ENCODE measurements at places on chromosomes 4 and X. TPM values are rescaled to one million over a fixed set of nuclear protein-coding genes. Genes with fewer than 3 reads are reported as not detected.

Gene MAOB
- 0.21 TPM for total RNA-seq

Gene NXF2B
- not detected for total RNA-seq

Gene SRPX2
- total RNA-seq = not detected

Gene UGT2B10
- not detected for total RNA-seq

Gene DAPP1
- 25.9 TPM for total RNA-seq

Gene NDP
- total RNA-seq = not detected

Gene CCDC149
- total RNA-seq = 0.16 TPM

DNA sequence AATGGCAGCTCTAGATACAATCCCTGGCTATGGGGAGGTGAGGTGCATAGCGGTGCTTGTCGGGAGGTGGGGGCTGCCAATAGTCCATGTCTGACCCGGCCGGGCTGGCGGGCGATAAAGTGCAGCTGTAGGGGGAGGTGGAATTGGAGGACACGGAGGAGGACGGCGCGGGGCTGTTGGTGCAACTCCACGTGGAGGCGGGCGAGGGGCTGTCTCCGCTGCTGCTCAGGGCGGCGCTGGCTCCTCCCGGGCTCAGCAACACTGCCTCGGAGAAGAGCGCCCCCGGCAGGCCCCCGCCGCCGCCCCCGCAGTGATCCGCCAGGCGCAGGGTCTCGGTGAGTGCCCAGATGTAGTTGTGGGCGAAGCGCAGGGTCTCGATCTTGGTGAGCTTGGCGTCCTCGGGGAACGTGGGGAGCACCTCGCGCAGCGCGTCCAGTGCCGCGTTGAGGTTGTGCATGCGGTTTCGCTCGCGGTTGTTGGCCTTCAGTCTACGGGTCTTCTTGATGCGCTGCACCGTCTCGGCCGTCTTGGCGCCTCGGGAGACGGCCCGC, 1.3 kb downstream of the NEUROG2 start:
- H3K27me3 ChIP-seq = peaks cover 78% of the 10 kb centered on the region
- DNase-seq = peak; percentile 45

- no peak for DNase-seq
- H3K4me1 ChIP-seq = no peaks in the 10 kb centered on the region
- no peaks in the 10 kb centered on the region for H3K27me3 ChIP-seq
- no peak overlapping the region for H3K4me3 ChIP-seq
- H3K27ac ChIP-seq = no peak overlapping the region
These were observed 784.3 kb downstream of the ADGRL3 start for GRCh38 chr4:61984260-61984909.

- DNase-seq = no peak
- no peak overlapping the region for H3K4me3 ChIP-seq
- peaks cover 1% of the 10 kb centered on the region for H3K27me3 ChIP-seq
- H3K4me1 ChIP-seq = no peaks in the 10 kb centered on the region
- H3K27ac ChIP-seq = no peak overlapping the region
These were observed 98.9 kb downstream of the ARHGAP6 start for GRCh38 chrX:11566789-11567188.

DNA sequence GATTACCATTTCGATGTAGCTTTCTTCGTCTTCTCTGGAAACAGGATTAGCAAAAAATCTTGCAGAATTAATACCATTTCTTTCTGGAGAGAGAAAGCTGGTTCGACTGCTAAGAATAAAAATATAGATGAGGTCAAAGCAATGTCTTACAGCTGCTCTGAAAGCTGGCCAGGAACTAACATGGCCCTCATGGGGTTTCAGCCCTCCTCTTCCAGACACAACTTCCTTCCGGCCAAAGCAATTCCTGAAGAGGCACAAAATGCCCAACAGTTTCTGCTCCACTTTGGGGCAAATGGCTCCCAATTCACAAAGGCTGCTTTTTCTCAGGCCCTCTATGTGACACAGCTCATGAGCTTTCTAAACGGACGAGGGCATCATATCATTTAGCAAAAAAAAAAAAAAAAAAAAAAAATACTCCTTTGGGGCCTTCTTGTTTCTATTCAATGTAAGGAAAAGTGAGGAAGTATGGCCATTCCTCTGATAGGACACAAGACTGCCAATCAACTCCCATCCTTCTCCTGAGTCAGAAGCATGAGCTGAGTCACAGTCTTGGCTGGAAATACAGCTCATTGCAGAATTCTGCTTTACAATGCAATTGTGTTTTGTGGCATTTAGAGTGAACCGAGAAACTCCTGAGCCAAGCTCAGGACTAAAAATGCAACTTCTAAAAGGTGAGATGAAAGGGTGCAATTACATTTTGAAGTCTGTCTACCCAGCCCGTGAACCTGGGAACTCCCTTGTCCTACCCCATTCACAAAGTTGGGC, 42.7 kb upstream of the CTAG2 start:
- peaks cover 23% of the 10 kb centered on the region for H3K4me1 ChIP-seq
- H3K4me3 ChIP-seq = no peak overlapping the region
- H3K36me3 ChIP-seq = peaks cover 5% of the 10 kb centered on the region
- peak; percentile 30 for DNase-seq
- peak overlapping the region; percentile 31 for H3K27ac ChIP-seq

- no peaks in the 10 kb centered on the region for H3K4me1 ChIP-seq
- H3K27me3 ChIP-seq = no peaks in the 10 kb centered on the region
- no peak overlapping the region for H3K27ac ChIP-seq
- DNase-seq = no peak
- no peak overlapping the region for H3K4me3 ChIP-seq
These were observed 349.5 kb upstream of the CPXCR1 start for GRCh38 chrX:88397551-88397950.

GRCh38 chrX:22699581-22700091, 300.1 kb upstream of the DDX53 start:
- no peaks in the 10 kb centered on the region for H3K36me3 ChIP-seq
- H3K27me3 ChIP-seq = no peaks in the 10 kb centered on the region
- no peak overlapping the region for H3K27ac ChIP-seq
- H3K4me3 ChIP-seq = no peak overlapping the region

DNA sequence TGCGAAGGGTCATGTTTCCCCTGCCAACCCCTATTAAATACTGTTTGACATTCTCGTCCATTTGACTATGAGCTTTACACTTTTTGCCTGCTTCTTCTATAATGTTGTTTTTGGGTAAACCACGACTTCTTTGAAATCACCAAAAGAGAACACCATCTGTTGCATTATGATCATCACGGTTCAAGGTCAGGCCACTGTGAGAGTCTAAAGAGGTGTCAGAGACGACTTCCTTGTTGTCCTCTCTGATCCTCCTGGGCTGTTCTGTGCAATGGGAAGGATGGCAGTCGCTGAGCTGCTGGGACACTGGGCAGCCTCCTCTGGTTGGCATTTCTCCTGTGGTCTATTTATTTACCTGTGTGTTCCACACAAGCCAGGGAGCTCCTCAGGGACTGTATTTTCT, 137.5 kb downstream of the RASL11B start:
- DNase-seq = no peak
- no peak overlapping the region for H3K27ac ChIP-seq
- H3K27me3 ChIP-seq = no peaks in the 10 kb centered on the region
- H3K4me3 ChIP-seq = no peak overlapping the region

GRCh38 chr4:145535202-145535601, 53.5 kb downstream of the SMAD1 start:
- no peak for DNase-seq
- no peaks in the 10 kb centered on the region for H3K27me3 ChIP-seq
- H3K4me3 ChIP-seq = no peak overlapping the region
- peaks cover 10% of the 10 kb centered on the region for H3K4me1 ChIP-seq
- H3K36me3 ChIP-seq = no peaks in the 10 kb centered on the region

DNA sequence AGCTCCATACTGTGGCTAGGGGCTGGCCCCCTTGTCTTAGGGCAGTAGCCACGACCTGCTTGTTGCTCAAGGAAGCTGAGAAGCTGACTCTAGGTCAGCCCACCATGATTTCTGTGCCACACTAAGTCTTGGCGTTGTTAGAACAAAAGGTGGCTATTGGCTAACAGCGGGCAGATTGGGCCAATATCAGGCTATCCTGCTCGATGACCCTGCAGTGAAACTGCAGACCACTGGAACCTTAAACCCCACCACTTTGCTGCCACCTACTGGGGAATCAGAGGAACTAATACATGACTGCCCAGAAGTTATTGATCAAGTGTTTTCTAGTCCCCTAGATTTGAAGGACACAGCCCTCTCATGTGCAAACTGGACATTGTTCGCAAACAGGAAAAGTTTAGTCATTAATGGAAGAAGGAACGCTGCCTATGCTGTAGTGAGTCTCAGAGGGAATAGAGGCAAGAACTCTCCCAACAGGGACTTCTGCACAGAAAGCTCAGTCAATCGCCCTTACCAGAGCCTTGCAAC, 17.0 kb upstream of the PAPSS1 start:
- no peaks in the 10 kb centered on the region for H3K36me3 ChIP-seq
- no peak overlapping the region for H3K27ac ChIP-seq
- H3K4me1 ChIP-seq = no peaks in the 10 kb centered on the region
- no peak overlapping the region for H3K4me3 ChIP-seq
- H3K27me3 ChIP-seq = no peaks in the 10 kb centered on the region

DNA sequence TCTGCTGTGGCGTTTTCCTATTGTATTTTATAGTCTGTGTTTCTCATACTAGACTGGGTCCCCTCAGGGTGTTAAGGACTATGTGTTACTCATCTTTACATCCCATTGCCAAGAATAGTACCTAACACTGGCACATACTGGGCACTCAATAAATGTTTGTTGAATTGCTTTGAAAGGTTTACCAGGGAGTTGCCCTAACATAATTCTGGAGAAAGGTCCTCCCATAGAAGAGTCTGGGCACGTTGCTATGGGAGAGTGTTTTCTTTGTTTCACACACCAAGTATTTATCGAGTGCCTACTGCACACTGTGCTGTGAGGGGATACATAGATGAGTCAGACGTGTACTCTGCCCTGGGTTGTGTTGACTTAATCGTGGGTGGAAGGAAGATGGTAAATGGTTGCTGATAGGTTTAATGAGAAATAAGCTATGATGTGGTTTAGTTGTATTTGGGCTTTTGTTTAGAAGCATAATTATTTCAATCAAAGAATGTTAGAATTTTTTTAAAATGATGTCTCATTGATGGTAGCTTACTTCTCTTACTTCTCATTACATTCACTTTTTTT, 42.9 kb downstream of the AFF1 start:
- no peaks in the 10 kb centered on the region for H3K27me3 ChIP-seq
- DNase-seq = peak; percentile 43
- peaks cover 67% of the 10 kb centered on the region for H3K4me1 ChIP-seq
- H3K36me3 ChIP-seq = peaks cover 8% of the 10 kb centered on the region
- no peak overlapping the region for H3K4me3 ChIP-seq

- H3K4me1 ChIP-seq = peaks cover 17% of the 10 kb centered on the region
- no peak for DNase-seq
- H3K27ac ChIP-seq = no peak overlapping the region
- H3K27me3 ChIP-seq = peaks cover 13% of the 10 kb centered on the region
These were observed 30.3 kb upstream of the CLDN24 start for GRCh38 chr4:183352546-183352945.

DNA sequence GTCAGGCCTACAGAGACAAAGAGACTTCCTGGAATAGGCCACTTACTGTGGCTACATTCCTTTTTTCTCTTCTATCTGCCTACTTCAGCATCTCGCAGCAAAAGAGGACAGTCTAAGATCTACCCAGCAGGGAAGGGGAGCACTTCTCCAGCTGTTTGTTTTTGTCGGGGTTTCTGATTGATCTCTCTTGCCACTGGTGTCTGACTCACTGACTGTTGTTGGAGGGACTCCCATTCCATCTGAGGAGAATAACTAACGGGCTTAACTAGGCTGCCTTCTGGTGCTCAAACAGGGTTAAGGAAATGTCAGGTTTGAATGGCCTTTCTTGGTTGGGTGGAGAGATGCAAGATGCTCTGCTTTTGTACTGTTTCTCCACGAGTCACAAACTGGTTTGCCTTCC, 100.2 kb upstream of the TMEM164 start:
- no peaks in the 10 kb centered on the region for H3K36me3 ChIP-seq
- no peaks in the 10 kb centered on the region for H3K4me1 ChIP-seq
- no peak overlapping the region for H3K4me3 ChIP-seq
- no peak for DNase-seq
- peaks cover 6% of the 10 kb centered on the region for H3K27me3 ChIP-seq

GRCh38 chr4:182881914-182882313, 35.3 kb downstream of the DCTD start:
- DNase-seq = no peak
- no peak overlapping the region for H3K4me3 ChIP-seq
- H3K27me3 ChIP-seq = no peaks in the 10 kb centered on the region
- H3K4me1 ChIP-seq = no peaks in the 10 kb centered on the region

DNA sequence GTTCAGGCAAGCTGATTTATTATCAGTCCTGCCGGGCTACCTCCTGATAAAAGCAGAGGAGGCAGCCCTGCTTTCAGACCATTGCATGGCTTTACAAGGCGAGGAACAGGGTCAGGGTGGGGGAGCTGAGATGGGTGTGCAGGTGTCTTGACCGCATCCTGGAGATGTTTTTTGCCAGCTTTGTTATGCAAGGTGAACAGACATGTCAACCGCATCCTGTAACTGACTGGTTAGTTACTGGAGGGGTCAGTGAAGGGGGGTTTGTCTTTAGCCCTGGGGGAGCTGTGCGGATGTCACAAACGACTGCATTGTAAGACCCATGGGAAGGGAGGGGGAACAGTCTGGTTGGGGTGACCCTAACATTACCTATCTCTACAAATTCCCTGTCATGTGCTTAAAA, 10.0 kb downstream of the ADAM29 start:
- no peaks in the 10 kb centered on the region for H3K4me1 ChIP-seq
- H3K4me3 ChIP-seq = no peak overlapping the region
- H3K27ac ChIP-seq = no peak overlapping the region
- H3K27me3 ChIP-seq = no peaks in the 10 kb centered on the region

DNA sequence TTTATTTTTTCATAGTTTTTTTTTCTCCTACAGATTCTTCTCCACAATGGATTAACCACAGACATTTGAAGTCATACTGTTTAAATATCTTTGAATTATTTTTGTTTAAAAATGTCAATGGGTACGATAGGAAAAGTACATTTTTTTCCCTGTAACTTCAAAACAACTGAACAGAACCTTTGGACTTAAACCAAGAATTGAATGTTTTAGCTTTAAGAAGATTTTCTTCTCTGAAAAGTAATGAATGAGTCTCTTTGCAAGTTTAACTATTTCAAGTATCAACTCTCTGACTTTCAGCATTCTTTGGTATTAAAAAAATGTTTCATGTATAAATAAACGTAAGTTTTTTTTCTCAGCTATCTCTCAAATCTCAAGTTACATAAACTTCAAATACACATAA, 364.3 kb downstream of the FBXO8 start:
- no peaks in the 10 kb centered on the region for H3K36me3 ChIP-seq
- H3K4me1 ChIP-seq = no peaks in the 10 kb centered on the region
- no peak overlapping the region for H3K4me3 ChIP-seq
- H3K27me3 ChIP-seq = no peaks in the 10 kb centered on the region
- no peak for DNase-seq

Data from activated CD4-positive, alpha-beta T cell treated with anti-CD3 and anti-CD28 coated beads for 36 hours (primary cell).